ENCODE measurements at places on chromosomes 2 and 18.

DNA sequence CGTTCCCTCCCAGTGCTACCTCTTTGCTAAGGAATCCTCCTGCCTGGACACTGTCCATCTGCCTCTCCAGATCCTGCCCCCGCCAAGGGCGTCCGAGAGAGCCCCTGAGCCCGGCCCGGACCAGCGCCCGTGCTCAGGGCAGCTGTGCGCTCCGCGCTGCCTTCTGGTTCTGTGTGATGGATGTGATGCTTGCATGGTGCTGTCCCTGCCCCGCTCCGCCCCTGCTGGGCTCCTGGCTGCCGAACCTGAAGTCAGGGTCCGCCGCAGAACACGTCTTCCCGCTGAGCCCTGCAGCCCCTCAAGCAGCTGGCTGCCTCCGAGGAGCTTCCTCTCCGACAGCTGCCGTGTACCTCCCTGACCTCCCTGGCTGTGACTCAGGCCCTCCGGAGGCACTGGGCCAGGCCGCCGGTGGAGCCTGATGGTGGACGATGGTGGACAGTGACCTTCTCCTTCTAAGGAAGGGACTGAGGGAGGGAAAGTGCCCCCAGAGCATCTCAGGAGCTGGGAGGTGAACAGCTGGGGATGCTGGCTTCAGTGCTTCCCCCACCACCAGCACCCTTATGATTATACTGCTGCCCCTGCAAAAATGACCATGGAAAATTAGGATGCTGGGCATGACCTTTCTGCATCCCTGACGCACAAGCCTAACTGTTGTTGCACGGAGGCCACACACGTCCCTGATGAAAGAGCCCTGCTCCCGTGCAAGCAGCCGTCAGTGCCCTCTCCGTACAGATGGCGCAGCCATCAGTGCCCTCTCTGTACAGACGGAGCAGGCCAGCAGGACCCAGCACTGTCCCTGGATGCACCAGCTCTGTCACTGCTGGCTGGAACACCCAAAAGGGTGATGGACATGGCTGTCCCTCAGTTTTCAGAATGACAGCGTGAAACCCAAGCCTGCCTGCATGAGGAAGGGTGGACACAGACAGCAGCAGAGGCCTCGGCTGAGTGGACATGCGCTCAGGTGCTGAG, 99.3 kb downstream of the TPO start:
- DNase-seq = no peak

GRCh38 chr2:239269173-239269885, 131.5 kb downstream of the HDAC4 start:
- DNase-seq = no peak

- peak; percentile 62 for DNase-seq
Observed at GRCh38 chr18:61893971-61894750, 1.4 kb upstream of the RNF152 start.

DNA sequence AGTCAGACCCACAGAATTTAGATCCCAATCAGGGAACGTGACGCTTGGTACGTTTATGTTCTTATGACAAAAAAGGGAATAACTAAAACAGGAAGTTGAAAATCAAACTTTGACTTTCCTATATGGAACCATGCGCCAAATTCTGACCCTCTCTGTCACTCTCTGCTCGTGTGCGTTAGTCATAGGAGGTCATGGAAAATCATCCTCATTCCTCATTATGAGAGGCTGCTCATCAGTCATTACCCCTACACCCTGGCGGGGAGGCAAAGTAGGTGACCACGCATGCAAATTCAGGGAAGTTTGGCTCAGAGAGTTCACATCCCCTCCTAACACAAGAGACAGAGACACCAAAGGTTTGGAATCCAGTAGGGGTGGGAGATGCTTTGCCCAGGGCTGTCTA, 15.5 kb downstream of the IL1F10 start:
- no peak for DNase-seq

GRCh38 chr2:85330839-85331636, 3.2 kb upstream of the TGOLN2 start:
- no peak for DNase-seq

GRCh38 chr2:173659509-173659908, 304.8 kb downstream of the CDCA7 start:
- no peak for DNase-seq

DNA sequence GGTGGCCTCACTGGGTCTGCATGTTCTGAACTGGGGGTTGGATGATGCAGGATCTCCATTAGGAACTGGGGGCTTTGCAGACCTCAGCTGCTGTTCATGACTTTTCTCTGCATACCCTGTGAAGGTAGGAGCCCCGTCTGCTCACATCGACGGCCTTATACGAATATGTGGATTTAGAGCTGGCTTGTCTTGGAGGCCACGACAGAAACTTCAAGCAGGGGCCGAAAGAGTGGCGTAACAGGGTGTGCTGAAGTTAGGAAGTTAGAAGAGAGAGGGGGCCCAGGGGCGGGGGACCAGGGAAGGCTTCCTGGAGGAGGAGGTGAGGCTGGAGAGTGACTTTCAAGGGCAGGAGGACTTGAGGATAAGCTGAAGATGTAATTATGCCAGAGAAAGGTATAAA, 144.9 kb downstream of the TSN start:
- no peak for DNase-seq

DNA sequence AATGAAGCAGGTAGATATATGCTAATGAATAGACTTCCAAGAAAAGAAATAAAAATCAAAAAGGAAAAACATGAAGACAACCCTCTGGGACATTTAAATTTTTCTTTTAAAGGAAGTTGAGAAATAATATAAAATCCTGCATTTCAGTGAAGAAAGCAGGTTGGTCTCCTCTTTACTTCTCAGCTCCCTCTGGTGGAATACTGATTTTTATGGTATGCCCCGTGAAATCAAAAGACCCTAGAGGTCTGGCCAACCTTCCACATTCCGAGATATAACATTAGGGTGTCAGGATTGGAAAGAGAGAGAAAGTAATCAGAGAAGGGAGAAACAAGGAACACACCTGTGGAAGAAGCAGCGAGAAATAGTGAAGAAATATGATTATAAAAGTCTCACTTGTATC, 72.7 kb downstream of the DNER start:
- no peak for DNase-seq

GRCh38 chr2:191646163-191646902, 31.6 kb upstream of the NABP1 start:
- DNase-seq = no peak

- no peak for DNase-seq
Observed at GRCh38 chr18:13235421-13235831, 16.9 kb downstream of the LDLRAD4 start.

GRCh38 chr18:45039376-45039775, 358.7 kb downstream of the SETBP1 start:
- no peak for DNase-seq

DNA sequence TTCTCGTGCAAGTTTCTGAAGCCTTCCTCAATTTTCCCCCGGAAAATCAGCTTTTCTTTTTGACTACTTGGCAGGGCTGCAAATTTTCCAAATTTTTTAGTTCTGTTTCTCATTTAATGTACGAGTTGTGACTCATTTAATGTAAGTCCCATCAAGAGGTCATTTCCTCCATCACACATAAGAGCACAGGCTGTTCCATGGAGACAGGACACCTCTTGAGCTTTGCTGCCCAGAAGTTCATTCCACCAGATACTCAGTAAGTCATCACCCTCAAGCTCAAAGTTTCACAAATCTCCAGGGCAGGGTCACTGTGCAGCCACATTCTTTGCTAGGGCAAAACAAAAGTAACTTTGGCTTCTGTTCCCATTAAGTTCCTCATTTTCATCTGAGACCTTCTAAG, 101.5 kb upstream of the TEKT4 start:
- no peak for DNase-seq

GRCh38 chr2:52931660-52932059, 835.9 kb upstream of the CHAC2 start:
- no peak for DNase-seq

DNA sequence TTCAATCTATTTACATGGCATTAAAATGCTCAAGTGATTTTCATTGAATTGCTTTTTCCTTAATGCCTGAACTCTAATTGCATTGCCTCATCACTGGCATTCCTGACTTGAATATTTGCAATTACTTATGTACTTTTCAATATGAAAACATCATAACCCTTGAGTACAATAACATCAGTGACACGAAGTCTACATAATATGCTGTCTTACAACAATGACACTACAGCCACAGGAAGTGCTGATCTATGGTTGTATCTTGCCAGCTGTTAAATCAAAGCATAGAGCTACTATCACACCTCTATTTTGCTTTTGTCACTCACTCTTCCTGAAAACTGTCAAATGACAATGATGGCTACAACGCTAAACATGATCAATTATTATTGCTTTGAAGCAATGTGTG, 156.9 kb downstream of the CCDC102B start:
- no peak for DNase-seq

DNA sequence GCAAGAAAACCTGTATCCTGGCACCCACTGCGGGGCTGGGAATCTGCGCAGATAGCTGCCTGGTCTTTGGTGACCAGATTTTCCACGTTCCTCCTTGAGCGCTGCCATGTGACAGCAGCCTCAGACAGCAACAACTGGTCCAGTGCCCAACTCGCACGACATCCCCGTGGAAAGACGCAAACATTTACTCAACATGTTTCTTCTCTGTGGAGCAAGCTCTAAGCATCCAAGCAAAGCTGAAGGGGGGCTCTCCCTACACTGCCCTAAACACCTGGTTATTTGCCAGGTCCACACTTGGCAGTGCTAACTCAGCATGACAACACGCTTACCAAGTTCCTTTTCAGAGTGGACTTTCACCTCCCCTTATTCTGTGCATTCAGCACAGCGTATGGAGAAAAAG, 11.3 kb downstream of the ZNF516 start:
- no peak for DNase-seq

- DNase-seq = no peak
Observed at GRCh38 chr2:187050409-187050998, 201.5 kb upstream of the ZSWIM2 start.

- no peak for DNase-seq
Observed at GRCh38 chr2:54859997-54860701, 136.7 kb downstream of the EML6 start.

DNA sequence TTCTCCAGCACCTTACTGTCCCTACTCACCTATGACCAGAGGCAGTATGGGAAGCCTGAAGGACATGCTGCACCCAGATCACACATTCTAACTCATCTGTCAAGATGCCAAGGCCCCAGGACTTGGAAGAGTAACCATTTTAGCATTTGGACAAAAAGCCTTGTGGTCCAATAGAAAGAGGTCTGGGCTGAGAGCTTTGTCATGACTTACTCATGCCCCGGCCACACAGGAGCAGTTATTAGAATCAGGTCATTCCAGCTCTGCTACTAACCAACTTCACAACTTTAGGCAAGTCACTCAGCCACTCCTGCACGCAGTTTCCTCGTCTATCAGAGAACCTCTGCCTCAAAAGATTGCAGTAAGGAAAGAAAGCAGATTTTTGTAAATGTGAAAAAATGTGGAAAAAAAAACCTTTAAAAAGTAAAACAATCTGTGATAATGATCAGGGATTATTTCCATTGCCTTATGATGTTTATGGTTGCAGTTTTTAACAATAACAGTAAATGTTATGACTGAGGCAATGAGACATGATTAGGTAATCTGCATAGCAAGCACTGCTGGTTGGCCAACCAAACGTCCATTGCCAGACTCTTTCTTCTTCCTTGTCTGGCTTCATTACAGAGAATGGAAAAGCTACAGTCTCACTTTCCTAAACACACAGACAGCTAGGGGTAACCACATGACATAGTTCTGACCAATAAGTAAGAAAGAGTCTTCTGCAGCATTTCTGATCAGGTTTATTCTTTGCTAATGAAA, 255.4 kb upstream of the CHAC2 start:
- DNase-seq = no peak

- no peak for DNase-seq
Observed at GRCh38 chr18:50154420-50154819, 40.5 kb downstream of the MYO5B start.

DNA sequence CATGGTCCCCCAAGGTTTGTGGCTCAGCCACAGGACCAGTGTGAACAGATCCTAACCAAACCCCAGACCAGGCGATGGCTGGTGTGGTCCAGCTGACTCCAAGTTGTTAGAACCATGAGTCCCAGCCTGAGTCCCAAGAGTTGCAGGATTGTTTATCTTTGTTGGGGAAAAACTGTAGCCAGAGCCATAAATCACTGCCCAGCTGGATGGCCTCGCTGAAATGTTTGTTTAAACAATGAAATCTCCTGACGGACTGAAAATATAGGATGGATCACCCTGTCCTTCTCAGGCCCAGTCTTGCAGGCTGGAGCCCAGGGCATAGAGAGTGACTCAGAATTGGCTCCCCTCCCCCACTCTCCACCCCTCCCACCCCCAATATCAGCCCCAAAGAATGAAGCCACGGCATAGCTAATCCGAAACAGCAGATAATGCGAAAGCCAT, 36.4 kb downstream of the PKDCC start:
- DNase-seq = no peak

DNA sequence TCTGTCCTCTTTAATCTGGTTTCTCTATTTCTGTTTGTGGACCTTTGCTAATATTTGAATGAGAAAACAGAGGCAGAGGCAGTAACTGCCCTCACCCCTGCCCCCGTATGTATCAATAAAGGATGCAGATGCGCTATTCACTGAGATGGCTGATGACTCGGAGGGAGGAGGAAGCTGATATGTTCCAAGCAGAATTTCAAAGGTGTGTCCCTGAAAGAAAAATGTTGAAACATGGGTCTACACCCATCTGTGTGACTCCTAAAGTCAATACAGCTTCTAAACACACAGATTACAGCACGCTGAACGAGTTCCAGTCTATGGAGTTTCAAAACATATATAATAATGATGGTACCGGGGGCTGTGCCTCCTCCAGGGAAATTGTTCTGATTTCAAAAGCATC, 38.8 kb downstream of the EPHA4 start:
- DNase-seq = no peak

GRCh38 chr2:23918837-23919489, 8.0 kb downstream of the ATAD2B start:
- no peak for DNase-seq

- DNase-seq = peak; percentile 39
Observed at GRCh38 chr2:105114551-105114950, 76.7 kb downstream of the MRPS9 start.

DNA sequence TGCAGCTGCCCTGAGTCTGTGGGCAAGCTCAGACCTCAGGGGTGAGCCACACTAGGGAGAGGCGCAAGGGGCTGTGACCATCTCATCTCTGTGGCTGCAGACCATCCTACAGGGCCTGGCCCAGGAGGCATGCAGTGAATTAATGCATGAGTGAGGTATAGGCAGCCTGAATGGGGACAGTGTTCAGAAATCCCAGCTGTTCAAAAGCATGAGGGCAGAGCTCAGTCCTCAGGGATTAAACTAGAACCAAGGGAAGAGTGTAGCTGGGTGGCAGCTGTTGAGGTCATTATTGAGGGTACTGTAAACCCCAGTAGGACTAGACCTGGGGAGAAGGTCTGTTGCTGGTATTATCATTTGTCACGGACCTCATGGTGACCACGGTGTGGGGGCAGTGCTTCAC, 17.0 kb downstream of the TMEM177 start:
- no peak for DNase-seq

GRCh38 chr2:147051248-147051647, 793.6 kb upstream of the ACVR2A start:
- DNase-seq = no peak

Measured in hematopoietic multipotent progenitor cell (in vitro differentiated cells).